ENCODE measurements at places on chromosomes 11 and 22. TPM values are rescaled to one million over a fixed set of nuclear protein-coding genes. Genes with fewer than 3 reads are reported as not detected.

GRCh38 chr11:19924716-19925115, 212.1 kb downstream of the NAV2 start:
- no peaks in the 10 kb centered on the region for H3K4me1 ChIP-seq
- H3K4me3 ChIP-seq: no peak overlapping the region
- H3K27me3 ChIP-seq: no peaks in the 10 kb centered on the region
- DNase-seq: no peak

GRCh38 chr11:130772266-130773227, 143.7 kb downstream of the SNX19 start:
- H3K36me3 ChIP-seq: no peaks in the 10 kb centered on the region
- no peaks in the 10 kb centered on the region for H3K4me1 ChIP-seq
- H3K27me3 ChIP-seq: no peaks in the 10 kb centered on the region
- peak overlapping the region; percentile 18 for H3K27ac ChIP-seq

TMEM191C gene
- total RNA-seq: 6.3 TPM

PHLDB1 gene
- 126 TPM for total RNA-seq
